SW 1271 (cell line): ENCODE measurements at places on chromosomes 2 and 18.

- no peak for DNase-seq
Measured at GRCh38 chr2:83459456-83459855, 999.6 kb downstream of the SUCLG1 start.

- no peak for DNase-seq
Measured at GRCh38 chr2:127917916-127918315, 32.2 kb upstream of the AMMECR1L start.

DNA sequence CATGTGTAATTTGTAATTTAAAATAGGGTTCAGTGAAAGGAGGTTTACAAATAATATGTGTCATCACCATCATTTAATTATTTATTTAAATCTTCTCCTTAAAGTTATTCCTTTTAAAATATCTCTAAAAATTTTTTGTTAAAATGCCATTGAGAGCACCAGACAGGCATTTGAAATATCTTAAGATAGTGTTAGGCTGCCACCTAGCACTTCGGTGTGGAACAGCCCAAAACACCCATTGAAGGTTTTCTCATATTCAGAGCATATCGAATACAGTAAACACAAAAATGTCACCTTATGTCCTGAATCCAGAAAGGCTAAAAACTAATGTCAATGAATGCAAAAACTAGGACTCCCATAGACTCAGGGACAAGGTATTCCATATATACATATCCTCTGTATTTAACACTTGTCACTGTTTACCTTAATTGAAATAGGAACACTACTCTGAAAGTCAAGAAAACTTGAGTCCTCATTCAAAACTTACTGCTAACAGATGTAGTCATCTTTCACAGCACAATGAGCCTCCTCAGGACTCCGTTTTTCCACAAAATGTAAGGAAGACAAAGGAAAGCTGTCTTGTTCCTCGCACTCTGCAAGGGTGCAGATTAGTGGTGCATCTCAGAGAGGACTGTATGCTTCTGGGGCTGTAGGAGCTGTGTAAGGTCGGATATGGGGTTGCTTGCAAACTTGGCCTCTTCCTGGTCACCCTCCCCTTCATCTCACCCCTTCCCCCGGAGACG is 329.5 kb downstream of the PAX3 start:
- no peak for DNase-seq

GRCh38 chr2:54267577-54267976 is 11.5 kb upstream of the TSPYL6 start:
- no peak for DNase-seq

GRCh38 chr18:12282442-12283039 is 25.5 kb upstream of the TUBB6 start:
- DNase-seq = no peak

GRCh38 chr2:205713086-205713485 is 30.8 kb downstream of the NRP2 start:
- no peak for DNase-seq

DNA sequence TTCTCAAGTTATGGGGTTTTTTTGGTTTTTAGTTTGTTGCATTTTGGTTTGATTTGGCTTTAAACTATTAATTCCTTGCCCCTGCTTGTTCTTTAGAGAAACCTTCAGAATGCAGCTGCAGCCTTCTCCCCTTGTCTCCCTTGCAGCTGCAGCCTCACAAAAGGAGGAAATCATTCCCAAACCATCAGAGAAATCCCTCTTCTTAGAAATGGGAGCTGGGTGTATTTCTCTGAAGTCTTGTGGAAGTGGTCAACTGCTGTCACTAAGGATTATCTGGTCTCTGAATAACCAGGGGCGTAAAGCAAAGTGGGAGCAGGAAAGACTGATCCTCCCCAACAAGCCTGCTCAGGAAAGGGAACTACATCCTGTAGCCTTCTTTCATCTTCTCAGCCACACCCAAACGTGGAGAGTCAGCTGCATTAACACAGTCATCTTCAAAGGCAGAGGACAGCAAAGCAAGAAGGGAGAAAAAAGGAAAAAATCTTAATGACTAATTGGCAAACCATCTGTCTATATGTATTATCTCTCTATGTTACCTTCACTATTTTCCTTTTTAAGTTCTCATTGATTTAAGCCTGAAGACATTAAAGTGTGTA is 1834.1 kb upstream of the PIK3C3 start:
- no peak for DNase-seq
